Lung (tissue), 17 donors: ENCODE measurements at places on chromosomes 12 and 14. TPM values are rescaled to one million over a fixed set of nuclear protein-coding genes. Genes with fewer than 3 reads are reported as not detected.
A peak's percentile ranks its signal among the peaks of the same experiment; 100 is the strongest.

Gene EXOC3L4
- total RNA-seq, result 4.0 TPM

GRCh38 chr14:103576371-103577024 is 13.7 kb downstream of the COA8 start:
- H3K4me1 ChIP-seq, result no peaks in the 10 kb centered on the region
- DNase-seq, result peak; percentile 94
- no peak overlapping the region for H3K4me3 ChIP-seq
- no peaks in the 10 kb centered on the region for H3K27me3 ChIP-seq
- no peak overlapping the region for H3K27ac ChIP-seq

DNA sequence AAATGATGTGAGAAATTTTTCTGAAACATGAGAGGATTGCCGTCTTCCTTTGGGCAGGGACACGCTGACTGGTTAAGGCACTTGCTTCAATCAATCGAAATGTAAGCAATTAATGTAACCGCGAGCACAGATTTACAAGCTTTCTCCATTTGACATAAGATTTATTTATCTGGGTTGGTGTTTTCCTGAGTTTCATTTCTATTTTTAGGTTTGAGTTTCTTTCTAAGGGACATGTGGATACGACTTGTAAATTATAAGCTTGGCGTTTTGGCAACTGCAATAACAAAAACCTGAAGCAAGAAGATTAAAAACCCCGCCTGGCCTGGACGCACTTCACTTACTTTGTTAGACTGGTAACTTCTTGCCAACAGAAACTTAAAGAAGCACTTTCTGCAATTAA is 20.3 kb upstream of the SINHCAF start:
- no peak overlapping the region for H3K27ac ChIP-seq
- H3K36me3 ChIP-seq, result no peaks in the 10 kb centered on the region
- H3K27me3 ChIP-seq, result no peaks in the 10 kb centered on the region
- DNase-seq, result no peak
- H3K4me3 ChIP-seq, result no peak overlapping the region

GRCh38 chr12:117109943-117110635 is 10.9 kb upstream of the TESC start:
- peaks cover 15% of the 10 kb centered on the region for H3K4me1 ChIP-seq
- no peaks in the 10 kb centered on the region for H3K27me3 ChIP-seq
- no peak overlapping the region for H3K27ac ChIP-seq

Gene KLRG1
- 6.5 TPM for total RNA-seq

GRCh38 chr14:36747411-36748184 is 85.9 kb downstream of the PAX9 start:
- no peaks in the 10 kb centered on the region for H3K36me3 ChIP-seq
- no peak overlapping the region for H3K4me3 ChIP-seq
- no peaks in the 10 kb centered on the region for H3K4me1 ChIP-seq

DNA sequence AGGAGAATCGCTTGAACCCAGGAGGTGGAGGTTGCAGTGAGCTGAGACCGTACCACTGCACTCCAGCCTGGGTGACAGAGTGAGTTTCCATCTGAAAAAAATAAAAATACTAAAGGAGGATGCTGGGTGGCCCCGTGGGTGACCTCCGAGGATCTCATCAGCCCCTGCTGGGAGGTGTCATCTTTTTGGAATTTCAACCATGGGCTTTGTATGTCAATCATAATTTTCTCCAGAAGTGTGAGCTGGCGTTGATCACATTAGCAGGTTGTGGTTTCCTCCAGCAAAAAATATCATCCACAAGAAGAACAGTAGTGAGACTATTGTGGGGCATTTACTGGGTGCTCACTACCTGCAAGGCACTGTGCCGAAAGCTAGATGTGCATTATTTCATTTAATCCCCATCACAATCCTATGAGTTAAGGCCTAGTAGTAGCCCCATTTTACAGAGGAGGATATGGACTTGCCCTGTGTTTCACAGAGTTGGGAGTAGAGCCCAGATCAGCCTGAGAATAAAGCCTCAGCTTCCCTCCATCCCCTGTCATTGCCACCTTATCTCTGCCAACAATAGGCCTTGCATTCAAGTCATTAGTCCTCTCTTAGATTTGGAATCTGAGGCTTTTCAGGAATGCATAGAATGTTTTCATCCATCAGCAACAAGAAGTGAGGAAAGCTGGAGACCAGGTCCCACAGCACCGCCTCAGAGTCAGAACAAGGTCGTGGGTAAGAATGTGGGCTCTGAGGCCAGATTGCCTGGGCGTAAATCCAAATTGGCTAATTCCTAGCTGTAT is 39.8 kb downstream of the SVOP start:
- no peaks in the 10 kb centered on the region for H3K4me1 ChIP-seq
- H3K27ac ChIP-seq, result no peak overlapping the region
- no peak overlapping the region for H3K4me3 ChIP-seq
- H3K36me3 ChIP-seq, result no peaks in the 10 kb centered on the region
- no peaks in the 10 kb centered on the region for H3K27me3 ChIP-seq
- DNase-seq, result no peak

DNA sequence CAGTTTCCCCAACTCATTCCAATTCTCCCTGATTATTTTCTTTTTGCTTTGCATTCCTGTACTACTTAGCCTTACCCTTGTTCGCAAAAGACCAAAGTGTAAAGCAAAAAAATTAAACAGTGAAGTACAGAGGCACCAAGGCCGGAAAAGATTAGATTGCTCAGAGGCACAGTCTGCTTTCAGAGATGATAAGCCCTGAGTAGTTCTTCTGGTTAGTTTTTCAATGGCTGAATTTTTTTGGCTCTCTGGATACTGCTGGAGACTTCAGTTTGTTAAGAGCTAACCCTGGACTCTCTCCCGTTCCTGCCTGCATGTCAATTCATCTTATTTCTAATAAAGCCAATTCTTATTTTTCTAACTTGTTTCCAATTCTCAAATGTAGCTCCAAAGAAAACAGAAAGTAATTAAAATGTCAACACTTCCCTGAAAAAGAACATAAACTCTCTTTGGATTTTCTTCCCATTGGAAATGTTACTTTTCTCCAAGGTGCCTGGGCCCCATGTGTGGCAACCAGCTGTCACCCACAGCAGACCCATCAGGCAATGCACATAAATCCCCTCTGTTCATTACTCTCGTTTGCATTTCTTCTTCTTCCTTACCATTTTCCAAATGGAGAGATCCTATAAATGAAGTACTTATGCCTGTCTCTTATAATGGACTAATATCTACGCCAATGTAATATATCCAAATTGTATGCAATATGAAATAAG is 142.8 kb downstream of the BTG1 start:
- no peaks in the 10 kb centered on the region for H3K36me3 ChIP-seq
- H3K27ac ChIP-seq, result peak overlapping the region; percentile 60
- DNase-seq, result no peak

GRCh38 chr12:41514021-41514777 is 326.1 kb downstream of the PDZRN4 start:
- no peak overlapping the region for H3K4me3 ChIP-seq
- H3K27ac ChIP-seq, result no peak overlapping the region
- H3K36me3 ChIP-seq, result no peaks in the 10 kb centered on the region
- no peaks in the 10 kb centered on the region for H3K27me3 ChIP-seq
- DNase-seq, result peak; percentile 36

Gene POTEG
- total RNA-seq, result not detected

Gene KRT4
- total RNA-seq, result 3.3 TPM

DNA sequence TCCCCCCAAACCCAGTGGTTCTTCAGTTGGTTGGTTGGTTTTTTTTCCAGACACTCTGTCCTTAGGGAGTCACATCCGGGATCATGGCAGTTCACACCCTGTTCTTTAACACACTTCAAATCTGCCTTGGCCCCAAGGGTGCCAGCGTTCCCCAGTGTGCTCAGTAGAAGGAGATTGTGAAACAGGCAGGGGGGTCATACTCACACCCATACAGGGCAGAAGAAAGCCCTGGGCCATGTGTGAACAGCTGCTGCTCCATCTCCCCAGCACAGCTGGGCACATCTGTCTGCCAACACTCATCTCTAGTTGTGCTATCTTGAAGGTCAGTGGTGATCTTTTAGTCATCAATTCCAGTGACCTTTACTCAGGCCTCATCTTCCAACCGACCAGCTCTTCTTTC is 64.4 kb upstream of the FUT8 start:
- peaks cover 5% of the 10 kb centered on the region for H3K4me1 ChIP-seq
- H3K27me3 ChIP-seq, result no peaks in the 10 kb centered on the region
- H3K27ac ChIP-seq, result no peak overlapping the region
- peak; percentile 67 for DNase-seq
- no peak overlapping the region for H3K4me3 ChIP-seq
- H3K36me3 ChIP-seq, result no peaks in the 10 kb centered on the region

Gene INSM2
- 0.12 TPM for total RNA-seq

Gene MANSC1
- total RNA-seq, result 26.7 TPM

GRCh38 chr12:65615118-65615517 is 209.2 kb upstream of the HMGA2 start:
- no peak overlapping the region for H3K4me3 ChIP-seq
- no peak overlapping the region for H3K27ac ChIP-seq
- DNase-seq, result peak; percentile 97
- no peaks in the 10 kb centered on the region for H3K27me3 ChIP-seq
- H3K36me3 ChIP-seq, result no peaks in the 10 kb centered on the region

Gene ADSS1
- 9.3 TPM for total RNA-seq
